SIG-M5 (cell line): ENCODE measurements at places on chromosomes 3 and 15.

DNA sequence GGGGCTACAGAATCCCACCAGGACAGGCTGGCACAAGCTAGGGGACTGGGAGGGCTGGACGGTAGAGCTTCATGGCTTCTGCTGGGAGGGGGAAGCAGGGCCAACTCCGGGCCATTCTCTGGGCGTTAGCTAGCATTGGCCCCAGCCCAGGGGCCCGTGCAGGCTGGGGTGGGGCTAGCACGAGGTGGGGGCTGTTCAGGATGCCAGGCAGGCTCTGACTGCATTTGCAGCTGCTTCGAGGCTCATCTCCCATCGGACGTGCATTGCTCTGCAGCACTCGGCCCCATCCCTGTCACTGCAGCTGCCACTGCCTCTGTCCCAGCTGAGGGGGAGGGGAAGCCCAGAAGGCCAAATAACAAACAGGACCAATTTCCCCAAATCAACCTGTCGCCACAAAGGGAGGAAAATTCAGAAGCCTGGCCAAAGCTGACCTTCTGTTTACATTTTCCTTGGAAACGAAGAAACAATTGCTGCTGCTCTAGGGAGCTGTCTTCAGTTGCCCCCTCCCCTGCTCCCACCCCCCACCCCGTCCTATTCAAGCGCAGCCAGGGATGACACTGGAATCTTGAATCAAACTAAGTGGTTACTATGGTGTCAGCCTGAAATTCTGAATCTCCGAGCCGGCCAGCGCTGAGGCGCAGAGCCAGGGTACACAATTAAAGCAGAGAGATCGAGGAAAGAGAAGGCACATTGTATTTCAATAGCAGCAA is 138.8 kb upstream of the PRR20G start:
- DNase-seq, result no peak

DNA sequence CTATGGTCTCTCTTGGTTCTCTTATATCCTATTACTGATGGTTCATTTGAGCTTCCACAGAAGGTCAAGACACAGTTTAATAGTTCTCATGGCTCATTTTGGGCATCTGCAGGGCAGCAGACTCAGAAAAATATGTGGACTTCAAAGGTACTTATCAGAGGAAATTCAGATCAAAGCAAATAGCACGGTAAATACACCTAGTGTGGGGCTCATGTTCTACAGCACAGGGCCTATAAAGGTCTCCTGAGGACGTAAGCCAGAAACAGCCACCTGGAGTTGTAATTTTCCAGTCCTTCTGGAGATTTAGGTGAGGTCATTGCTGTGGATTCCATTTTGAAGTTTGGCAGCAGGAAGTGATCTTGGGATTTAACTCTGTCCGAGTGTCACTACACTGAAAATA is 134.5 kb upstream of the SGO1 start:
- no peak for DNase-seq

GRCh38 chr3:21152555-21152954 is 598.5 kb downstream of the ZNF385D start:
- no peak for DNase-seq

GRCh38 chr3:4008205-4008604 is 209.0 kb downstream of the LRRN1 start:
- DNase-seq, result no peak

- no peak for DNase-seq
These were observed 71.9 kb upstream of the SLC6A11 start for GRCh38 chr3:10744098-10744465.

DNA sequence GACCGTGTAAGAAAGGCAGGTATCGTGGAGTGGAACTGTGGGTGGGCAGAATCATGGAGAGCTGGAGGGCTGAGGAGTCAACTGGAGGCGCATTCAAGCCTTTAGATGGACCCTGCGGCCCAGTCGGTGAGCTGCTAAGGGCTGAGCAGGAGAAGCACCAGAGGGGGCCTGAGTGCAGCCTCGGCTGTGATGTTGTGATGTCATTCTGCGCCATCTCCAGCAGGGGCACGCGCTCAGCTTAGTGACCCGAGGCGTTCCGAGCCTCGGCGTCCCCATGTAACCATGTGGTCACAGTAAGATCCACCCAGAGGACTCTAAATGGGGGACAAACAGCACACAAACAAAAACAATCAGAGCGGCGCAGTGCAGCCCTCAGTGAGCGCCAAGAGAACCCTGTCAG is 76.8 kb downstream of the VGLL4 start:
- DNase-seq, result no peak

DNA sequence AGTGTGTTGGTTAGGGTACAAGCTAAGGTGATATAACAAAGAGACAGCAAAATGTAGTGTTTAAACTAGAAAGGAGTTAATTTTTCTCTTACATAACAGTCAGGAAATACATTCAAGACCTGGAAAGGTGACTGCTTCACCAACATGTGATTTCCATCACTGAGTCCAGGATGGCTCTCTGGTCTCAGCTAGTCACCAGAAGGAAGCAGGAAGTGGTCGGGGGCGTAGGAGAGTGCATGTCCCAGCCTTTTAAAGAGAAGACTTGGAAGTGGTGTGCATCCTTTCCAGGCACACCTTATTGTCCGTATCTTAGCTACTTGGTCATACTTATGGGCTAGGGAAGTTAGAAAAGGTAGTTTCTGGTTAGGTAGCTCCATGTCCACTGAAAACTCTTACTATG is 11.1 kb upstream of the UBE2Q2 start:
- no peak for DNase-seq

DNA sequence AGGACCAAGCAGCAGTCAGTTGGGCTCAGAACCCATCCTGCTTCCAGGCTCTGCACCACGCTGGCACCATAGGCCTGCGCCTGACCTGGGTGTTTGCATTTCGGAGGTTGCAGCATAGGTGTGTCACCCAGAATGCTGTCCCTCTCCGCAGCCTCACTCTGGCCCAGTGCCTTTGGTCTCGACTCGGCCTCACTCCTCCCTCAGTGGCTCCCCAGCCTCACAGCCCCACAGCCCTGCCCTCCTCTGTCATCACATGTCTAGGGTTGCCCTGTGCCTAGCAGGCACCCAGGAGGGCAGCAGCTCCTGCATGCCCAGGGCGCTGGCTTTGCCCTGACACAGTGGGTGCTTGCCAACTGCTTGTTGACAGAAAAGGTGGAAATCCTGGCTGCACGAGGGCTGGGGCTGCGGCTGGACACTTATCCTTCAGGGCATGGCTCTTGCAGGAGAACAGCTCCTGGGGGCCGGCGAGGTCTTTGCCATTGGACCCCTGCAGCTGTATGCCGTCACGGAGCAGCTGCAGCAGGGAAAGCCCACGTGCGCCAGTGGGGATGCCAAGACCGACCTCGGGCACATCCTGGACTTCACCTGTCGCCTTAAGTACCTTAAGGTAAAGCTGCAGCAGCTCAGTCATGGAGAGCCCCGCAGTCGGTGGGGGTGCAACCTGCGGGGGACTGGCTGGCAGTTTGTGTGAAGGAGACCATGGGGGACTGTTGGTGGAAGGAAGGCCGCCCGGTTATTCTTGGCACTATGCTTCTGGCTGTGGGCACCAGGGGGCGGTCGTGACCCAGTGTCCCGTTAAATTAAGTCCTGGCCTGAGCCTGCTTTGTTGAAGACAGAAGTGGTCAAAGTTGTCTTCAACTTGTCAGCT is 16.2 kb downstream of the NISCH start:
- no peak for DNase-seq

DNA sequence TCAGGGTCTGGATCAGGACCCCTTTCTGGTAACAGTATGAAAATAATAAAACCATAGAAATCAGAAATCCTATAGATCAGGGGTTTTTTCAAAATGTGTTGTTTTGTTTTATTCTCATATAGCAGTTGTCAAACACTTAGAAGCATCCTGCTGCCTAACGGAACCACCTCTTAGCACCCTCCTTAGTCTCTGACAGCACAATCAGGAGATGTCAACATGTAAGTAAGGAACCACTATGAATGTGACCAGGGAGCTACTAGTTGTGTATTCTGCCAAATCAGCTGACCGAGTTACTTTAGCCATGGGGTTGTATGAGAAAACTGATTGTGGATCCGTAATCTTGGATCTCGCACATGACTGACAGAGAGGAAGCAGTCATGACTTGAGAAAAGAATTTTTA is 22.2 kb downstream of the CCDC39 start:
- no peak for DNase-seq

- DNase-seq, result no peak
These were observed 154.4 kb upstream of the SGO1 start for GRCh38 chr3:20340324-20340928.

DNA sequence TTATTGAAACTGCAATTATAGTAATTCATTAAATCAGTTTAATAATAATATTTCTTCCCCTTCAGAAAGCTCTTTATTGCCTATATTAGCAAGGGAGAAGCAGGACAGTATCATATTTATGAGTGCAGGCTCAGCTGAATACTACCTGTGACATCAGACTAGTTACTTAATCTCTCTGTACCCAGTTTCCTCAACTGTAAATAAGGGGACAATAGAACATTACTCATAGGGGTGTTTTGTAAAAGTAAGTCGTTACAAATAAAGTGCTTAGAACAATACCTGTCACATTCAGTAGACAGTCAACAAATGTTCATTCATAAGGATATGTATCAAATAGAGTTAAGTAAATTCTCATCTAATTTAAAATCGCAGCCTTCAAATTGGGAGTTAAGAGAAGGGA is 12.1 kb upstream of the VPS39 start:
- DNase-seq, result no peak
